ENCODE measurements at places on chromosomes 12 and 14.

GRCh38 chr14:101335061-101335661, 226.1 kb upstream of the DIO3 start:
- no peak for DNase-seq

- no peak for DNase-seq
Measured at GRCh38 chr12:39574785-39575497, 44.7 kb downstream of the ABCD2 start.

- DNase-seq: no peak
Measured at GRCh38 chr14:60736494-60736893, 1.9 kb downstream of the MNAT1 start.

DNA sequence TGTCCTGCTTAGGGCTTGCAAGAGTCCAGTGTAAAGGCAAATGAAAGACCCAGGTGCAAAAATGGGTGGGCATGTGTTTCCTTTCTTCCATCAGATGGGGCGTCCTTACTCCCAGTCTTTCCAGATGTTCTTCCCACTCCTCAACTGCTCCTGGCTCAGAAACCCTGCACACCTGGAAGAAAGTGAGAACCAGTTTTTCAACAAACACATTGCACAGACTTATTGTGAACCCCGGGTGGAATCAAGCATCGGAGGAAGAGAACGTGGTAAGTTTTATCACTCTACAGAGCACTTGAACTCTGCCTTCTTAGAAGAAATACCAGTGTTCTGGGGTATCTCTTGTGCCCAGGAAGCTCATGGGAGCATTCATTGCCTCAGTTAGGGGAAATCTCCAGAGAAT, 93.3 kb downstream of the TMX1 start:
- no peak for DNase-seq

GRCh38 chr14:51806026-51807023, 54.1 kb upstream of the GNG2 start:
- no peak for DNase-seq

- DNase-seq: no peak
Measured at GRCh38 chr12:113136990-113137511, 1.5 kb upstream of the RASAL1 start.

GRCh38 chr14:95236221-95236620, 78.9 kb upstream of the DICER1 start:
- no peak for DNase-seq

All from iPS DF 19.7 (cell line).